ENCODE measurements at places on chromosomes 6 and 20. TPM values are rescaled to one million over a fixed set of nuclear protein-coding genes. Genes with fewer than 3 reads are reported as not detected.

GRCh38 chr6:142374091-142374770 is 72.4 kb downstream of the ADGRG6 start:
- no peak overlapping the region for H3K27ac ChIP-seq
- H3K4me1 ChIP-seq, result no peaks in the 10 kb centered on the region
- no peak overlapping the region for H3K4me3 ChIP-seq
- DNase-seq, result no peak

- H3K4me1 ChIP-seq, result no peaks in the 10 kb centered on the region
- H3K4me3 ChIP-seq, result no peak overlapping the region
- H3K36me3 ChIP-seq, result no peaks in the 10 kb centered on the region
- no peaks in the 10 kb centered on the region for H3K27me3 ChIP-seq
- H3K27ac ChIP-seq, result no peak overlapping the region
Observed at GRCh38 chr6:53203483-53203882, 54.8 kb upstream of the GCM1 start.

The PCMTD2 gene
- total RNA-seq, result 67.3 TPM

The SALL4 gene
- total RNA-seq, result not detected

The LY6G5B gene
- total RNA-seq, result 8.0 TPM
